CD4-positive, alpha-beta T cell treated with Interleukin-17A for 1 hour (primary cell): ENCODE measurements at places on chromosomes 3 and 15.
A peak's percentile ranks its signal among the peaks of the same experiment; 100 is the strongest.

DNA sequence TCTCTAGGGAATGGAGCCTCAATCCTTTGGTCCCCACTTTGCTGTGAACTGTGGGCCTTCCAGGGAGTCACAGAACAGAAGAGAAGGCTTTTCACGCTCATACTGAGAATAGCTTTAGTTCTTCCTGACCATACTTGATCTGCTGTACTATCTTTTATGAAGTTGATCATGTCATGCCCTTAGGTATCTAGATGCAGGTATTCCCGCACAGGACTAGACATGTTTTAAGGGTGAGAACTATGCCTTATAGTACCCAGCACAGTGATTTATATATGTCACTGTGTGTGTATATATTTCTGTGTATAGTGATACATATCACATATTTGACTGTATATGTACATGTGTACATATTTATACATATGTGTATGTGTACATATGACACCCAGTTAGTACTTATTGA, 358.4 kb upstream of the SEMA6D start:
- no peak for DNase-seq

- DNase-seq: no peak
These were observed 6.9 kb upstream of the KLHL40 start for GRCh38 chr3:42678447-42678846.

DNA sequence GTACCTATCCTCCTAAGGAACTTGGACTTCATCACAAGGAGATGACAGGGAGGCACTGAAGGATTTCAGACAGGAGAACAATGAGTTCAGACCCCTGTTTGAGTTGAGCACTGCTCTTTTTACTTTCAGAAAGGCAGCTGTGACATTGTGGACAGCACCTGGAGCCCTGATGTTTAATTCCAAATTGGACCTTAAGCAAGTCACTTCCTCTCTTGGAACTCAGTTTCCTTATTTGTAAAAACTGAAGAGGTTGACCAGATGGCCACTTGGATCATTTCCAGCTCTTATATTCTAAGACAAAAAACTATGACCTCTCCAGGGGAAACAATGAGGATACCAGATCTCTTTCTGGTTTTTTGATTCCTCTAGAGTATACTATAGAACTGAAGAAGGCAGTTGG, 34.1 kb upstream of the SMAD3 start:
- DNase-seq: no peak

GRCh38 chr15:61880084-61880483, 180.2 kb downstream of the VPS13C start:
- DNase-seq: no peak

- no peak for DNase-seq
These were observed 90.6 kb upstream of the MYZAP start for GRCh38 chr15:57500979-57501576.

DNA sequence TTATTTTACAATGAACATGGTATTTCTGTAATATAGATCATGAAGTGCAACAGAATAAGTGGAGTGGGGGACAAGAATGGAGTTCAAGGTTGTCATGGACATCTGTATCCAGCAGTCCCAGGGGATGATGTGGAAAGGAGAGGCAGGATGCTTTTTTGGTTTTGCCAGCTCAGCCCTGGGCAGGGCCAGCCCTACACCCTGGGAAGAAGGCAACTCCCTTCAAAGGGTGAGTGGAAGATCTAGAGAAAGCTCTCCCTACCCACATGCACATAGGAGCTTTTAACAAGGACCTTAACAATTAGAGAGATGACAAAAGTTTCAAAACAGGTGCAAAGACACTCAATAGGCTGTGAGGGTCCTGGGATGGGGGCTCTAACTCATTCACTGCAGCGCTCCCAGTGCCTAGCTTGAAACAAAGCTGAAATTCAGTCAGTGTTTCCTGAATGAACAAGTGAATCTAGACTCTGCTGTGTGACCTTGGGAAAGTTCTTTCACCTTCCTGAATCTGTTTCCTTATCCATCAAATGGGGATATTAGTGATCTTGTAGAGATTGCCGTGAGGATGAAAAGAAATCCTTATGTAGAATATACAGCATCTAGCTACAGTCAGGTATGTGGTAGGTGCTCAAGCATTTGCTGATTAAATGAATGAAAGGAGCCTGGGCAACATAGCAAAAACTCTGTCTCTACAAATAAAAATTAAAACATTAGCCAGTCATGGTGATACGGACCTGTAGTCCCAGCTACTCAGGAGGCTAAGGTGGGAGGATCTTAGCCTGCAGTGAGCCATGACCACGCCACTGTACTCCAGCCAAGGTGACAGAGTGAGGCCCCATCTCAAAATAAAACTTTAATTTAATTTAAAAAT, 14.3 kb downstream of the BHLHE40 start:
- no peak for DNase-seq

DNA sequence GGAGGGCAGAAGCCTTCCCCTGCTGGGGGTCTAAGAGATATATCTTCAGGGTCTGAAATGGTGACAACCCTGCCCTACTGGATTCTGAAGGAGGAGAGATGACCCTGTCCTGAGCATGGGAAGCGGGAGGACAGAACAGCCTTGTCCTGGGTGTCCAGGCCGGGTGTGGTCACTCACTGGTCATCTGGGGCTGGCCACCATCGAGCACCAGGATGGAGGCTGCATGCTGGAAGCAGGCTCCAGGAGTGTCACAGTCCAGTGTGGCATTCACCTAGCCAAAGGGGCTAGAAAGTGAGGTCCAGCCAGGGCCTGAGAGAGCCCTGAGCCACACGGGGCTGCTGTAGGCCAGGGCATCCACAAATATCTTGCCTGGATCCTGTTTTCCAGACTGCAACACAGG, 5.2 kb downstream of the CDHR4 start:
- DNase-seq: no peak

GRCh38 chr15:70322051-70322668, 224.4 kb upstream of the TLE3 start:
- no peak for DNase-seq

DNA sequence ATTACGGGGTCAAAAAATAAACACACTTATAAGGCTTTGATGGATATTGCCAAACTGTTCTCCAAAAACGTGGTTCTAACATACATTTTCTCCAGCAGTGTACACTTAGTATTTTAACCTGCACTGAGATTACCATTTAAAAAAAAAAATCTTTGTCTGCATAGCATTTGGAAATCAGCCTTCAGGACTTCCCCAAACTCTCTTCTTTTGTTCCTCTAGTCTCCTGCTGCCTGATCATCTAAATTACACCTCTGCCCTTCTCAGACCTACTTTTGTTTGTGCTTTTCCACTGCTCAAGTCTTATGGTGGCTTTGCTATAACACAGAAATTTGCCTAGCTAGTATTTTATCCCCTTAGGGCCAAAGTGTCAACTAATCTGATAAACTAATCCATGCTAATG, 3.8 kb downstream of the NCEH1 start:
- DNase-seq: no peak

DNA sequence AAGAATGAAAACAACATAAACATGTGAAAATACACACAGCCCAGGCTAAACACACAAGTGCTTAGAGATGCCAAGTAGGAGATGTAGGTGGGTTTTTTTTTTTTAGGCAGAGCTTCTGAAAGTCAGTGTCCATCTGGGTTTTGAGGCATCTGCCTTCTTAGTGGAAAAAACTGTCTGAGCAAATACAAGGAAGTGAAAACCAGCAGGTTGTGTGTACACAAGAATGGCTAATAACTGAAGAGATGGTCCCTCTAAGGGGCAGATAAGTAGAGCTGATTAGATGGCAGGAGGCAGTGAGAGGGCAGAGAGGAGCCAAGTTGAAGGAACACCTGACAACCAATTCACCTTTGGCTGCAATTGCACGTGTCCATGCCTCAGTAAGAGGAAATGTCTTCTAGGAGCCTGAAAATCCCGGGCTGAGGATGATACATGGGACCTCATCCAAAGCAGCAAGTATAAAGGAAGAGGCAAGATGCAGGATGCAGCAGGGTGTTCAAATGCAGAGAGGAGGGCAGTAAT, 34.9 kb downstream of the CYP19A1 start:
- DNase-seq: no peak

DNA sequence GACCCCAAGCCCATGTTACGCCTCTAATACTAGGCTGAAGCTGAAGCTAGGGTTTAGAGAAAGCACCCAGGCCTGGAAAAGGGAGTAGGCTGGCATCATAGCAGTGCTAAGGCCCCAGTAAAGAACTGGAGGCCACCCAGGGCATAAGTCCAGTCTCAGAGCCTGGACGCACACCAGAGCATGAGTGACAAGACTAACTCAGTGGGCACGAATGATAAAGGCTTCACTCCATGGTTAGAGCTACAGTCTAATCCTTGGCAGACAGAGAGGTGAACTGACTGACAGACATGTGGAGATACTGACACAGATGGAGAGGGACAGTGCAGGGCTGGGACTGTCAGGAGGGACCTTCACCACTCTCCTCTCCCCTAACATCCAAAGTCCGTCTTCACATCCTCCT, 139.8 kb downstream of the KCNMB2 start:
- DNase-seq: no peak

DNA sequence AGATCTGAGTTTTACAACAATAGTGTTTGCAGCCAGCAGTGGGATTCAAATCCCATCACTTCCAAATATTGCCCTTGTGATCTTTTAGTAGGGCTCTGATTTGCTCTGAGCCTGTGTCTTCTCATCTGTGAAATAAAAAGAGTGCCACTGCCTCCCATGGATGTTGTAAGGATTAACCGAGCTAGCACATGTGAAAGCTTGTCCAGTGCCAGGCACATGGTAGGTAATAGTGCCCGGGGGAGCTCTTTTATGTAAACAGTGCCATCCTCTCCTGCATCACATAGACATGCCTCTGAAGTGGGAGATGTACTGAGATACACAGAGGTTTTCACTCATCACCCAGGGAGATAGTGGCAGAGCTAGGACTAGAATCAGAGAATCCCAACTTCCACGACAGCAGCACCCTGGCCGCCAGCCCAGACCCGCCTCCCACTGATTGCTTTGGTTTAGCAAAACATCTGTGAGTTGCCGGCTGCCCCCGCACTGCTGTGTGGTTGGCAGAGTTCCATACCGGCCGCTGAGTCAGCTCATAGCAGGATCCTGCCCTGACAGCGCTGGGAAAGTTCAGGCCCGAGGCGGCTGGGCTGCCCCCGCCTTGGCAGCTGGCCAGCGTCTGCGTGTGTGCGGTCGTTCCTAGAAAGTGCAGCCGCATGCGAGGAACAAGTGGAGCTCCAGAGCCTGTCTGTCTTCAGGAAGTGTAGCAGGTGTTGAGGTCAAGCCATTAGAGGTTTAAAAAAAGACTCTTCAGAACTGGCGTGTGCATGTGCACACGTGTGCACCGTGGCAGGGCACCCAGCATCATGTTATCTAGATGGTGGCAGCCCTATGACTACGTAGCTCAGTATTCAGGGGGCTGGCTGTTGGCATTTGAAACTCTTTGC, 5.0 kb downstream of the ARID3B start:
- peak; percentile 88 for DNase-seq

- DNase-seq: no peak
These were observed 400.4 kb downstream of the MAGI1 start for GRCh38 chr3:65638301-65638700.

DNA sequence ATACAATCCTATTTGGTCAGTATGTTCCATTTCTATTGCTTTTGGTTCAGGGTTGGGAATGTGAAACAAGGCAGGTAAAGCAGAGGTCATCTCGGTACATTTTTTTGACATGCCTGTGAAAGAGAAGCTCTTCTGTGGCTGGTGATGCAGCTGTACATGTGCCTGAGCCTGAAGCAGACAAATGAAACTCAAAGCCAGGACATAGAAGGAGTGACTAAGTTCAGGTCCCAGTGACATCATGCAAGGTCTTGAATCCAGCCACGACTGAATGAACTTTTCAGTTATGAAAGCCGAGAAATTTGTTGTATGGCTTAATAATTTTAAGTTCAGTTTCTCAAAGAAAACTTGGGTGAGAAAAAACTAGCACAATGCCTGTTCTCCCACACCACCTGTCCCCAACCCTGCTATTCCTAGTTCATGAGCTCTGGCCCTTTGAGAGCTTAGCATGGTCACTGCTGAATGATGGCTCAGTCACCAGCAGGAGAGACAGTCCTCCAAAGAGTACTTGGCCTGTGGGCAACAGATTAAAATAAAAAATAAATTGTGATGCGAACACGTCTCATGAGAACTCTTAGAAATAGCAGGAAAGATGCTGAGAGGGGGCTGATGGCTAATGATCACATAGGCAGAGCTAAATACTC, 600.2 kb upstream of the GRM7 start:
- DNase-seq: no peak

- no peak for DNase-seq
These were observed 605.0 kb upstream of the CBLB start for GRCh38 chr3:106473576-106474475.

DNA sequence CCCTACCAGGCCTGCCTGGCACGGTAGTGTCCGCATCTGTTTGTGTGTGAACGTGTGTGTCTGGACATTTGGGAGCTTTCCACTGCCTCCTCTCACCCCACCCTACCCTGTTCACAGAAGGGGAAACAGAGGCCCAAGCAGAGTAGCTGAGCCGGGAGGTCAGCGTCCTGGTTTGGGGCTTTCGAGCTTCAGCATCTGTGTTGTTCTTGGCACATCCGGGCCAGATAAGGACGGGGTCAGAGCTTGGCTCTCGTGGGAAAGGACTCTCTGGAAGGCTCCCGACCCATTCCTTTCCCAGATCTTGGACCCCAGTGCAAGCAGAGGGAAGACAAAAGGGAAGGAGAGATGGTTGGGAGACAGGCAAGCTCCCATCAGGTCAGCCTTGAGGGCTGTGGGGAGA, 6.3 kb upstream of the PTH1R start:
- no peak for DNase-seq
